Pons (tissue), 1 donor: ENCODE measurements at places on chromosomes 5 and 9.

DNA sequence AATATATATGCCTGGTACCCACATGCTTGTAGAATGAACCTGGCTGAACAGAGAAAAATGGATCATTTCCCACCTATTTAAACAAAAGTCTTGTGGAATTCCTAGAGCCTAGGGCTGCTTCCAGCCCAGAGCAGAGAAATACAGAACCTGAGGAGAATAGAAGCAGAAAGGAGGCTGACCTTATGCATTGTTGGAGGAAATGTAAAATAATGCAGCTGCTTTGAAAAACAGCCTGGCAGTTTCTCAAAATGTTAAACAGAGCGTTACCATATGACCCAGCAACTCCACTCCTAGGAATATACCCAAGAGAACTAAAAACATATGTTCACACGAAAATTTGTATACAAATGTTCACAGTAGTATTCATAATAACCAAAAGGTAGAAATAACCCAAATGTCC lies 15.1 kb downstream of the MAPKAP1 start:
- no peak for DNase-seq

DNA sequence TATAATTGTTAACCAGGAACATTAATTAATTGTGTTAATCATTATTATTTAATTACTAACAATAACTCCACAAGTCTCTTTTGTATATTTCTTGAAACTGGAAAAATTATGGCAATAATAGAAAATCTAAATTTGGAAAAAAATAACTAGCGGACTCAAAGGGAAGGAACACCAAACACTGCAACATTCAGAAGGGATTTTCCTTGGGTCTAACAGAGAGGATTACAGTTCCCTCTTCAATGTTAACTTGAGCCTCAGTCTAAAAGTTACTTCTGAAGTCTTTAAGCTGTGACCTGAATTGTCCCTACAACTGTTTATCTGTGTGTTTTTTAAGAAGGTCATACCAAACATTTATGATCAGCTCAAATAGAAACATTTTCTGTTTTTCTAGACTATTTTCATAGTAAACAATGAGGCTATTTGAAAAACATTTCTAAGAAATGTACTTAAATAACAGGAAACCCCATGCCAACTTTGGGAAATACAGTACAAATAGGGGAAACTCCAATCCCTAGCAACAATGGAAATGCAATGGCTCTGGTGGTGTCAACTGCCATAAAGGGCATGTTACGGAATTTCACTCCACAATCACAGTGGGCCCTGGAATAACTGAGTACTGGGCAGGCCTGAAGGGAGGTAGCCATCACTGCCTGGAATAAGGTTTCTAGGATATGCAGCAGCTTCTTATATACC lies 61.2 kb downstream of the MCTP1 start:
- DNase-seq = no peak

DNA sequence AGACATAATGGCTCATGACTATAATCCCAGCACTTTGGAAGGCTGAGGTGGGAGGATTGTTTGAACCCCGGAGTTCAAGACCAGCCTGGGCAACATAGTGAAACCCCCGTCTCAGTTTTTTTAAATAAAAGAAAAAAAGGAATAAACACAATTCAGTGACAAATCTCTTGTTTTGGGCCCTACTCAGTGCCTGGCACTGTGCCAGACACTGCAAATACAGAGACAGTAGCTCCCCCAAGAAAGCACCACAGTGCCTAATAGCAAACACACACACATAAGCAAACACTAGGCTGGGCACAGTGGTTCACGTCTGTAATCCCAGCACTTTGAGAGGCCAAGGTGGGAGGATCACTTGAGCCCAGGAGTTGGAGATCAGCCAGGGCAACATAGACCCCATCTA lies 49.7 kb upstream of the GRHPR start:
- DNase-seq = no peak

DNA sequence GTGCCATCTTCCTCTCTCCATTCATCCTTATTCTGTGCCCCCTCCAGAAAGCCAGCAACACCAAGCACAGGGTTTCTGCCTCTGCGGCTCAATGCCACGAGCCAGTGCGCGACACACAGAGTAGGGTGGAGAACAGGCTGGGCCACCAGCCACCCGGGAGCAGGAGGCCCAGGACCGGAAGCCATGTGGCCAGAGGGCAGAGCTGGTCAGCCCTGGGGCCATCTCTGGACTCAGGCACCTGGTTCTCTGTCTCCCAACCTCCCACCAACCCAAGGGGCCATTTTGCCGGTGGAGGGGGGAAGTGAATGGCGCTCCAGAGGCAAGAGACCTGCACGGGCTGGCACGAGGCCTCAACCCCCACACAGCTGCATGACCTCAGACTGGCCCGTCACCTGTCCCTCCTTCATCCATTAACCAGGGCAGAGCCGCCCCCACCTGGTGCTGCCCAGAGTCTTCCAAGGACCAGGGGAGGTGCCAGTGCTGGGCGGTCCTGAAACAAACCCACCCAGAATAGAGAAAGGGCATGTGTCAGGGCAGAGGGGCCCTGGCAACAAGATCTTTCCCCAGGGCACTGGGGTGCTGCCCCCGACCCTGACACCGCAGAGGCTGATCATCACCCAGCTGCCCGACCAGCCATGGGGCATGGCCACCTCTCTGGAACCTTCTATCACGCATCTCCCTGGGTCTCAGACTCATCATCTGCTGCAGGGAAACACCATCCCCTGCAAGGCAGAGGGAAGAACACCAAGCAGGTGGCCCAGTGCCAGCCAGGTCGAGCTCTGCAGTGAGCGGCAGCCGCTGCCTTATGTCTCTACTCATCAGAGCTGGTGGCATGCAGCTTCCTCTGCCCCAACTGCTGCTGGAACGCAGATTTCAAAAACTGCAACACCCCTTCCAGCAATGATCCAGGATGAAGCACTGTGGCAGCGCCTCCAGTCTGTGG lies 11.9 kb downstream of the VAV2 start:
- DNase-seq = no peak

- DNase-seq = no peak
Measured at GRCh38 chr9:104868303-104868686, 59.7 kb downstream of the ABCA1 start.
